ENCODE measurements at places on chromosomes 7 and 10.

DNA sequence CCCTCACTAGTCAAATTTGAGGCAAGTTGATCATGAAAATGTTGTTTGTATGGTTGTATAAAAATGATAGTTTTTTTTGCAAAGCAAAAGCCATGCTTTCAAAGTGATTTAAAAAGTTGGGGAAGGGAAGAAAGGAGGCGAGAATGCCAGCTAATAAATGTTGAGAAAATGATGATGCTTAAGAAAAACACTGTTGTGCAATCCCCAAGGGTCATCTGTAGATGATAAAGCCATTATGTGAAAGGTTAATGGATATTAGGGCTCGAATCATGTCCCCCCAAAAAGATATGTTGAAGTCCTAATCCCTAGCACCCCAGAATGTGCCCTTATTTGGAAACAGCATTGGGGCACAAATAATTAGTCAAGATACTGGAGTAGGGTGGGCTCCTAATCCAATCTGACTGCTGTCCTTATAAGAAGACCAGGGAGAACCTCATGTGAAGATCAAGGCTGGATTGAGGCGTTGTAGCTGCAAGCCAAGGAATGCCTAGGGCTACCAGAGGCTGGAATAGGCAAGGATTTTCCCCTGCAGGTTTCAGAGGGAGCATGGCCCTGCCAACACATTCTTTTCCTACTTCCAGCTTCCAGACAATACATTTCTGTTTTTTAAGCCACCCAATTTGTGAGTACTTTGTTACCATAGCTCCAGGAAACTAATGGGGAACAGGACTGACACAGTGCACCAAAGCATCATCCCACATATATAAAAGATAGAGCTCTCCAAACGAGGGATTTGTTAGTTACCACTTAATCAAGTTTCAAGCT lies 35.4 kb upstream of the MKLN1 start:
- DNase-seq, result no peak

GRCh38 chr7:99679400-99680191 lies at the start of gene CYP3A5:
CYP3A5 (minus strand) TSS chr7:99679996; CDS start chr7:99679896, 100 bp downstream.
- DNase-seq, result no peak

GRCh38 chr7:101367676-101368075 lies 5.0 kb downstream of the COL26A1 start:
- DNase-seq, result no peak

GRCh38 chr7:17118412-17118811 lies 180.0 kb upstream of the AHR start:
- DNase-seq, result no peak

- DNase-seq, result no peak
Measured at GRCh38 chr10:78199759-78200158, 166.1 kb downstream of the RPS24 start.

- no peak for DNase-seq
Measured at GRCh38 chr7:6278749-6279310, 6.4 kb upstream of the CYTH3 start.

- no peak for DNase-seq
Measured at GRCh38 chr10:1685699-1686490, 51.4 kb downstream of the ADARB2 start.

- no peak for DNase-seq
Measured at GRCh38 chr7:46153583-46153950, 232.5 kb upstream of the IGFBP3 start.

GRCh38 chr10:93462881-93463280 lies 19.3 kb downstream of the MYOF start:
- DNase-seq, result no peak
